ENCODE measurements at places on chromosomes 11 and 22. TPM values are rescaled to one million over a fixed set of nuclear protein-coding genes. Genes with fewer than 3 reads are reported as not detected.

MPZL2 gene
- 457 TPM for total RNA-seq

CASP1 gene
- total RNA-seq: 58.8 TPM

CASP5 gene
- not detected for total RNA-seq

FOSL1 gene
- total RNA-seq: 28.9 TPM

OR52N4 gene
- not detected for total RNA-seq

ROBO4 gene
- 2.3 TPM for total RNA-seq

VSIG2 gene
- 8.8 TPM for total RNA-seq

GRIK4 gene
- total RNA-seq: 0.08 TPM
